ENCODE measurements at places on chromosomes 16 and 17.

GRCh38 chr16:683396-684070 is 601 bp downstream of the JMJD8 start:
- no peak for DNase-seq

- no peak for DNase-seq
Observed at GRCh38 chr16:75733305-75734211, 7.3 kb upstream of the CPHXL start.

- peak; percentile 29 for DNase-seq
Observed at GRCh38 chr16:68086336-68086841, 1.2 kb downstream of the NFATC3 start.

DNA sequence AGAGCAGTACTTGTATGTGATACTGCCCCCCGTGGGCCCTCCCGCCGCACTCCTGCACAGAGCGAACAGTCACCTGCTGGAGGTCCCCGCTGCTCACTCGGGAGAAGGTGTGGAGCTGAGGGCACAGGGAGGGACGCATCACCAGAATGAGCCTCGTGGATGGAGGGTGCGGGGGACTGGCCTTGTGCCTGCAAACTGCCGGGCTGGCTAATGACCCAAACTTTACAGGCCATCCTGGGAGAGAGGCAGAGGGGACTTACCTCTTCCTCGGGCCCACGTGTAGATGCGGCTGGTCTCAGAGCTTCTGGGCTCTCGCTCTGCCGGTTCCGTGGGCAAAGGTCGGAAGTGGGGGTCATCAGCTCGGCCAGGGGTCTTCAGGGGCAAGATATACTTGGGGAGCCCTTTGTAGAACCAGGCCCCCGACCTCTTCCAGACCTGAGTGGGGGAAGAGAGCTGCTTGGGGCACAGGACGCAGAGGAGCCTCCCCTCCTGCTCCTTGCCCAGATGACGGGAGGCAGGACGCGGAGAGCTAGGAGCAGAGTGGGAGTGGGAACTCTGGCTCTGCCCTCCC is 65.5 kb upstream of the DOC2B start:
- no peak for DNase-seq

DNA sequence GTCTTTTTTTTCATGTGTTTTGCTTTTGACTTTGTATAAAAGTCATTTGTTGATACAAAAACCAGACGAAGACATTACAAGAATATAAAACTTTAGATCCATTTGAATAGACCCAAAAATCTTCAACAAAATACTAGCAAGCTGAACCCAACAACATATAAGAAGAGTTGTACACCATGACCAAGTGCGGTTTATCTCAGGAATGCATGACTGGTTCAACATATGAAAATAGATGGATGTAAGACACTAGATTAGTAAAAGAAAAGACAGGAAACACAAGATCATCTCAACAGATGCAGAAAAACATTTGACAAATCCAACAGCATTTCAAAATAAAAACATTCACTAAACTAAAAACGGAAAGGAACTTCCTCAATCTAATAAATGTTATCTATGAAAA is 69.0 kb downstream of the TBC1D16 start:
- DNase-seq: no peak

- no peak for DNase-seq
Observed at GRCh38 chr16:8258523-8258922, 331.8 kb downstream of the TMEM114 start.

GRCh38 chr17:15233022-15233805 is 31.9 kb downstream of the PMP22 start:
- peak; percentile 2 for DNase-seq

GRCh38 chr17:67696347-67696746 is 21.4 kb upstream of the NOL11 start:
- DNase-seq: no peak

GRCh38 chr17:34654276-34654880 is 75.0 kb downstream of the TMEM132E start:
- DNase-seq: no peak

- DNase-seq: no peak
Observed at GRCh38 chr16:6110346-6110745, 1012.8 kb upstream of the EEF2KMT start.

DNA sequence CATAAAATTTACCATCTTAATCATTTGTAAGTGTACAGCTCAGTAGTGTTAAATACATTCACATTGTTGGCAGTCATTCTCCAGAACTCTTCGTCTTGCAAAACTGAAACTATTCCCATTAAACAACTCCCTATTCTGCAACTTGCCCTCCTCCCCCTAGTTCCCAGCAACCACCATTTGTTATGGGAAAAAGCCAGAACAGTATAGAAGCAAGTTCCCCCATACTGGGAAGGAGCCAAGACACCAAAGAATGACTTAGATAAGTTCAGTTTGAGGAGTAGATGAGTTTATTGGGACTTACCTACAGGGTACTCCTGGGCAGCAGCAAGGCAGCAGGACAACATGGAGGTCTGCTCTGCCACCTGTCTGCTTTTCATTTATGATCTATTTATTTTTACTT is 39.3 kb upstream of the TEKT1 start:
- no peak for DNase-seq

- DNase-seq: no peak
Observed at GRCh38 chr16:30554557-30555314, 3.4 kb downstream of the ZNF764 start.

DNA sequence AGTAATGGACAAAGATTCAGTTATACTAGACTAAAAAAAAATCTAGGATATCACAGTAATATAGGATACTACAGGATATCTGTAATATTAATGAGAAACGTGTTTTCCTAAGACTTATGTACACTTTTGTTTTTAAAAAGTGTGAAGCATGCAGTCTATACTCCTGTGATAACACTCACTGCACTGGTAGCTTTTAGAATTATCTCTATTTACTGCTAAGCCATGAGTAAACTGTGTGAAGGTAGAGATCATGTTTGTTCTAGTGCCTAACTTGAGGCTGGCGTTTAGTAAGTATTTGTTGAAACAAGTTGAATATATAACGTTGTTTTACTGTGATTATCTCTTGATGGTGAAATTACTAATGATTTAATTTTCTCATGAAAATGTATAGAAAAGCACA is 23.9 kb downstream of the RPA1 start:
- no peak for DNase-seq

DNA sequence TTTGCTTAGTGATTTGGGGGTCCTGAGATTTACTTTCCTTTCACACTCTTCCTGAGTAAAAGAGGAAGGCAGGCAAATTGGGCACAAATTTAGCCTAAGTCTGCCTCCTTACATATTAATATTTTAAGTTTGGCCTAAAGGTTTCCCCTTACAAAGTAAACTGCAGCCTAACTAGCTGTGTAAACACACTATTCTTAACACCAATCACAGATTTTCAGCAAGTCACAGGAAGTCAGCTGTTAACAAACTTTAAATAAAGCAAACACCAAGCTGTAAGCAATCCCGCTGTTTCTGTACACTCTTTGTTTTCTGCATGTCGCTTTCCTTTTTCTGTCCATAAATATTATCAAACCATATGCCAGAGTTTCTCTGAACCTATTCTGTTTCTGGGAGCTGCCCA is 45.1 kb upstream of the ABCC11 start:
- no peak for DNase-seq

DNA sequence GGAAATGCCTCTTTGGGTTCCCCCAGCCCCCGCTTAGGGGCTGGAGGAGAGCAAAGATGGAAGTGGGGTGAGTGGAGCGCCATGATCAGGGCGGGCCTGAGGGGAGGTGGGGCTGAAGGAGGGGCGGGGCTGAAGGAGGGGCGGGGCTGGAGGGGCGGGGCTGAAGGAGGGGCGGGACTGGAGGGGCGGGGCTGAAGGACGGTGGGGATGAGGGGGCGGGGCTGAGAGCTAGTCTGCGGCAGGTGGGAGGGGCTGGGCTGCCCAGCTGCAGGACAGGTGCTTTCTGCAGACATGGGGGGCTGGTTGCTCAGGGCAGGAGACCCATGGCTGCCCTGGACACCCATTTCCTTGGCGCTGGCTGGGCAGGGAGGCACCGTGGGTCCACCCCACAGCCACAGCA is 39.1 kb upstream of the PABPN1L start:
- DNase-seq: no peak

DNA sequence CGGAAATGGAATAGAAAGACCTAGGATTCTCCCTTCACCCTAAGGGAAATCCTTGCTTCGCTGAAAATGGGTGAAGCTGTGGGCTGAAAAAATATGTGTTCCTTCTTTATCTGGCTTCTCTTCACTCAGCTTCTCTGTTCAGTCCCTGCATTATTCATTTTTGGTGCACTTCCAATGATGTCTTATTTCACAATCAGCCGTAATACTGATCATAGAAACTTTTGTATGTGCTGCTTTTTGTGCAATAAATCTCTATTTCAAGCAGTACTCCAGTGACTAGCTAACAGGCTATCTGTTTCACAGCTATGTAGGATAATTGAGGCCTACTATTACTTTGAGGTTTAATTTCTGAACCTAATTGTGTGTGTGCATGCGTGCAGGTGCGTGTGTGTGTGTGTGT is 144.6 kb downstream of the FOXL1 start:
- DNase-seq: no peak

GRCh38 chr17:72665852-72666851 is 426.3 kb downstream of the SLC39A11 start:
- DNase-seq: no peak

- no peak for DNase-seq
Observed at GRCh38 chr17:49465331-49465903, 29.7 kb upstream of the NGFR start.

GRCh38 chr17:72723711-72724110 is 368.8 kb downstream of the SLC39A11 start:
- no peak for DNase-seq

DNA sequence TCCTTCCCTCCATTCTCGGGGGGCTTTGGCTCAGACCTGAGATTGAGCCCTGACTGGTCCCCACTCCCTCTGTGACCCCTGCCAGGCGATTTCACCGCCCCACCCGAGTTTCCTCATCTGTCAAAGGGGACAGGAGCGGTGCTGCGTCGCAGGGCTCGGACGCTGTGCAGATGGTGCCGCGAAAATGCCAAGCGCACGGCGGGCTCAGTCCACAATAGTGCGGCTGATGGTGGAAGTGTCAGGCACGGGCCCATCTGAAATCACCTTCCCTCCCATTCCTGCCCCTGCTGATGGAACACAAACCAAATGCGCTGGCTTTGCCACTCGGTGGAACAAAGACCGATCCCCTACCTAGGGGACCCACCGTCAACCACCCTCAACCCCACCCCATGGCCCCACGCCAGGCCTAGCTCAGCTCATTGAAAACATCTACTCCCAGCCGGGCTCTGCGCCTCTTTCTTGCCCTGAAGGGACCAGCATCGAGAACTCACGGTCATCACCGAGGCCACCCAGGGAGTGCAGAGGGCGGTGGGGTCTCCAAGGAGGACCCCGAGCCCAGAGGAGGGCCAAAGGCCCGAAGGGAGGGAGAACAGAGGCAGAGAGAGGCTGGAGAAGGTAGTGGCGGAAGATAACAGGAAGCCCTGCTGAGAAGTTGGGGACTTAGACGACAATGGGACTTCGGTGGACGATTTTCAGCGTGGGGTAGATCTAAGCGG is 1.4 kb downstream of the CARHSP1 start:
- DNase-seq: no peak

- DNase-seq: no peak
Observed at GRCh38 chr16:31258366-31258765, 1.4 kb upstream of the ITGAM start.

GRCh38 chr17:36590082-36590481 is 1.6 kb upstream of the DHRS11 start:
- peak; percentile 90 for DNase-seq

DNA sequence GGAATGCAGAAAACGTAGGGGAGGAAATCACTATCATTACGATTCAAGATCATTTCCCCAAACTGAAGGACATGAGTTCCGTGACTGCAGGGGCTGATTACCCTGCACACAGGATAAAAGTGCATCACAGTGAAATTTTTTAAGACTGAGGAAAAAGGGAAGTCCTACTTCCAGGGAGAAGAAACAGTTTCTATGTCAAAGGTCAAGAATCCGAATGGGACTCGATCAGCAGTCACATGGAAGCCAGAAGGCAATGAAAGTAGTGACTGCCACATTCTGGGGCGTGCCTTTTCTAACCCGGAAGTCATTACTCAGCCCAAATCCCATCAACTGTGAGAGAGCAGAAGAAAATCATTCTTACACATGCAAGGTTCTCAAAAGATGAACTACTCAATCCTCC is 12.1 kb downstream of the ZZEF1 start:
- DNase-seq: no peak

GRCh38 chr16:87585442-87586200 is 16.7 kb upstream of the JPH3 start:
- no peak for DNase-seq

DNA sequence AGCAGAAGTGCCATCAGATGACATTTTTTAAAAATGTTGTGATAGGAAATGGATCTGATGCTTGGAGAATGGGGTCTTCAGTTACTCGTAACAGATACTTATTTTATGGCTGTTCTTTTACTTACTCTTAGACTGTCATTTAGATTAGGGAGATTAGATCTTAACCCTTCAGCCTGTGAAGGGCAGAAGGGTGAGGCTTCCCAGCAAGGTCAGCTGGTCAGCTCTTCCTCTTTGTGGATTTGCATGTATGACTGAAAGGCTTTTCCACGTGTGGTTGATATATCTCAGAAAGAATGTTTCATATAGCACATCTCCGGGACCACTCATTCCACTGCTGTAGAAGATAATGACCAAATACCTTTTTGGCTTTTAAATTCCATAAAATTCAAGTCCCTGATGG is 27.4 kb downstream of the GRB7 start:
- no peak for DNase-seq

DNA sequence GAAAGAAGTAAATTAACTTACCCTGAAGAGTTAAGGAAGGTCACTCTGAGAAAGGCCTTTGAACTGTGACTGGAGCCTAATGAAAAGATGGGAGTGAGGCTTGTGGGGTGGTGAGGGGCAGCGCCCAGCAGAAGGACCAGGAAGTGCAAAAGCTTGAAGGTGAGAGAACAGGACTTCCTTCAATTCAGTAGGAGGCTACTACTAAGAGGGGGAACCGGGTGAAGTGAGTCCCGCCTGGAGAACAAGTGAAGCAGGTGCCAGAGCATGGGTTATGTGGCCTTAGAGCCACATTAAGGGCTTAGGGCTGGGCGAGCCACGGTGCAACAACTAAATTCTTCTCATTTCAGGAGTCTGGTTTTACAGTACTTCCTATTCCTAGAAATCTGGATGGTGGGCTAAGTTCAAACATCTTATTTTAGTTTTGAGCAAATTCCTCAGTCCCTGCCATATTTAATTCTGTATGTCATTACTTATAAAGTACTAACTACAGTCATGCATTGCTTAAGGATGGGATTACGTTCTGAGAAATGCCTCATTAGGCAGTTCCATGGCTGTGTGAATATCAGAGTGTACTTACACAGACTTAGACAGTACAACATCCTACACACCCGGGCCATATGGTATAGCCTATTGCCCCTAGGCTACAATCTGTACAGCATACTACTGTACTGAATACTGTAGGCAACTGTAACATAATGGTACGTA is 5.1 kb downstream of the CFAP20 start:
- peak; percentile 8 for DNase-seq

All from AML-193 (cell line).